Right ventricle myocardium inferior (tissue), 1 donor: ENCODE measurements at places on chromosomes 5 and 9. TPM values are rescaled to one million over a fixed set of nuclear protein-coding genes. Genes with fewer than 3 reads are reported as not detected.

SPATA31D3 gene
- not detected for total RNA-seq

DIRAS2 gene
- total RNA-seq, result not detected

TGFBI gene
- 66.5 TPM for total RNA-seq

CATSPER3 gene
- 1.1 TPM for total RNA-seq

RALGPS1 gene
- total RNA-seq, result 15.3 TPM

DNA sequence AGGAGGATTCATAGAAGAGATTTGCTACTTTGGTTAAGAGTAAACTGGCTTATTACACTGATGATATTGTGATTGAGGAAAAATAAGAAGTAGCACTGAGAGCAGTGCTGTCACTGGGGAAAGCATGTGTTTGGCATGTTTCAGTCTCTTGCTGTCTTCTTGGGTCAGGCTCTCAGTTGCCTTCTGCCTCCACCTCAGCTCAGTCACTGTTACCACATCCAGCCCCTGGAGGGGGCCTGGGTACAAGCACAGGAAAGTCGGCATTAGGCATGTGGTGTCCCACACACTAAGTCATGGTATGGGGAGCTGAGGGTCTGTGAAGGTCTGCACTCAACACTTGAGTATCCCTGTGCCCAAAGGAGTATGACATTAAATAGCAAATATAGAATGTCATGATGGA is 958.3 kb upstream of the CDH9 start:
- no peak for DNase-seq

DNA sequence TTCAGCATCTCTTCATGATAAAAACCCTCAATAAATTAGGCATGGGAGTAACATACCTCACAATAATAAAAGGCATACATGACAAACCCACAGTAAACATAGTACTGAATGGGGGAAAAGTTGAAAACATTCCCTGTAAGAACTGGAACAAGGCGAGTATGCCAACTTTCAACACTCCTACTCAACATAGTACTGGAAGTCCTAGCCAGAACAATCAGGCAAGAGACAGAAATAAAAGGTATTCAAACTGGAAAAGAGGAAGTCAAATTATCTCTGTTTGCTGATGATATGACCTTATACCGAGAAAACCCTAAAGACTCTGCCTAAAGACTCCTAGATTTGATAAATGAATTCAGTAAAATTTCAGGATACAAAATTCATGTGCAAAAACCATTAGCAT is 167.6 kb downstream of the TMEM38B start:
- no peak for DNase-seq

- DNase-seq, result no peak
These were observed 198.0 kb upstream of the MVB12B start for GRCh38 chr9:126128494-126129142.

DNA sequence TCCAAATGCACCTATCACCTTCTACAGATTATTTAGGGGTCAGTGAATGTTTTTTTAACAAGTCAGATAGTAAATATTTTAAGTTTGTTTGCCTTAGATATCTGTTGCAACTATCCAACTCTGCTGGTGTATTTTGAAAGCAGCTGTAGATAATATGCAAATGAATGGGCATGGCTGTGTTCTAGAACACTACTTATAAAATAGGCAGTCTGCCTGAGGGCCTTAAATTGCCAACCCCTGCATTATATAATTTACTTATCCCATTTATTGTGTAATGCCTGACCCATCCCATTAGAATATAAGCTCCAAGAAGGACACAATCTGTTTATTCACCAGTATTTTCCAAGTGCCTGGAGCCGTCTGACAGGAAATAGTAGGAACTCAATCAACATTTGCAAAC is 149.0 kb downstream of the TTC39B start:
- DNase-seq, result no peak

GRCh38 chr5:171387970-171388815 is 544 bp downstream of the NPM1 start:
- peak; percentile 88 for DNase-seq

- no peak for DNase-seq
These were observed 188.3 kb upstream of the NMUR2 start for GRCh38 chr5:152593388-152593787.

DNA sequence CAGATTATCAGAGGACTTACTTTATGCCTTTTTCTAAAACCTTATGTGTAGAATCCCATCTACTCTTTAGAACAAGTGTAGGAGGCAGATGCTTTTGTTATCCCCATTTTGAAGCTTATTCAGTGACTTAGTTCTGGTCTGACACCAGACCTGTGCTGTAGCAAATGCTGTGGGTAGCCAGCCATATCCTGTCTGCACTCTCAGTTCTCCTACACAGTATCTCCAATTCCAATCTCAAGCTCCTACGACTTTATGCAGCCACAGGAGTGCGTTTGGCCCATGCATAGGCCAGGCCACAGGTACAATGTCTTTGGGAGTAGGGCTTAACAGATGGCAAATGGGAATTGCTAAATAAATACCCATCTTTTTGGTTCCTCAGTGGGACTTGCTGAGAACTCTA is 292.6 kb downstream of the MCTP1 start:
- DNase-seq, result no peak
